Midbrain (tissue), 1 donor: ENCODE measurements at places on chromosomes 1 and 21.
A peak's percentile ranks its signal among the peaks of the same experiment; 100 is the strongest.

DNA sequence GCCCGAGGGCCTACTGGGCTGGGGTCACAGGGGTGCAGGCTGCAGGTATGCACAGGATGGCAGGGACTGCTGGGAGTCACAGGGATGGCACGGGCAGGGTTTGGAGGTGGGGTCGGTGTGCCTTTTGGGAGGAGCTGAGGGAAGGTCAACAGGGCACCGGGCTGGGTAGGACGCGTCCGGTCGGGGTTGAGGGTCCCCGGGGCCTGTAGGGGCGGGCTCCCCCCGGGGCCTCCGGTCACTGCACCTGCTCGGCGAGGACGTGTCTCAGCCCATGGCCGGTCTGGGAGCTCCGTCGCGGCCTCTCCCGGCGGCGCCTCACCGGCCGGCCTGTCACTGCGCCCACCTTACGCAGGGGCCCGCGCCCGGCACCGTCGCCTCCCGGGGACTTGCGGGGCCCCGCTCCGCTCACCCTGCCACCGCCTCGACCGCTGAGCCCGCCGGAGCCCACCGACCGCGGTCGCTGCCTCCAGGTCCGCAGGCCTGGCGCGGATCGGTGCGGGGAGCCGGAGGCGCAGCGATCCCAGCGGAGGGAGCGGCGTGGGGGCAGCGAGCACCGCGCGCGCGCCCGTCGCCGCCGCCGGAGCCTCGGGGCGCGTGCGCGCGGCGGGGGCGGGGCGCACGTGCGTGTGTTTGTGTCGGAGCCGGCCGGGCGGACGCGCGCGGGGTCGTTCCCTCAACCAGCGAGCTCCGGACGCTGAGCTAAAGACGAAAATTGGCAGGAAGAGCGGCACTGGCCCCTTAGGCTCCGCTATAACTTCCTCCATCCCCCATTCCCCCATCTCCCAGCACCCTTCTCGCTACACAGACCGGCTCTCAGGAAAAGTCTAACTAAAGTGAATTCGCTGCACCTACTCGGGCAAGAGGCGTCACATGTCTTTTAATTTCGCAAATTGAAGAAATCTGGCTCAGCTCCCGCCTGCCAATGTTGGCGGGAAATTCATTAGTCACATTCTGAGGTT lies at the start of gene AMIGO1:
AMIGO1 (minus strand) TSS at position 552 of the 959 bp plus-strand sequence. CDS start 815 bp downstream, outside the sequence.
- DNase-seq, result peak; percentile 42

GRCh38 chr1:245155272-245156040 lies 671 bp downstream of the KIF26B start:
- no peak for DNase-seq

- no peak for DNase-seq
Measured at GRCh38 chr1:162599451-162599850, 32.8 kb upstream of the DDR2 start.

GRCh38 chr1:157056269-157056668 lies 10.7 kb upstream of the ARHGEF11 start:
- no peak for DNase-seq

DNA sequence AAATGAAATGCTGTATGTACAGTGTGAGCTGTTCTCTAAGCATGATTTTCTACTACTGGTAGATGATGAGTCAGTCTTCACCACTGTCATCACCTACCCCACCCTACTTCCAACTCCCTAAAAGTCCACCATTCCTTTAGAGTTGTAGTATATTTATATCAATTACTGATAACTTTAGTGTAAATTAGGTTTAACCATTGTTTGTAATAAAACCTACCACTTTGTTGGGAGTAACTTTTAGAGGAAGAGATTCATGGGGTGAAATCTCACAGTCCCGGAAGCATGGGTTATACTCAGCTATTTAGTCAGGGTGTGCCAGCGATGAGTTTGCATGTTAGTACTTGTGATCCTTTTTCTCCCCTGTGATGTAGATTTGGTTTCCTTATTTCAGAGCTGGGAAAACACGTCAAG lies 17.1 kb downstream of the MORC3 start:
- DNase-seq, result no peak

DNA sequence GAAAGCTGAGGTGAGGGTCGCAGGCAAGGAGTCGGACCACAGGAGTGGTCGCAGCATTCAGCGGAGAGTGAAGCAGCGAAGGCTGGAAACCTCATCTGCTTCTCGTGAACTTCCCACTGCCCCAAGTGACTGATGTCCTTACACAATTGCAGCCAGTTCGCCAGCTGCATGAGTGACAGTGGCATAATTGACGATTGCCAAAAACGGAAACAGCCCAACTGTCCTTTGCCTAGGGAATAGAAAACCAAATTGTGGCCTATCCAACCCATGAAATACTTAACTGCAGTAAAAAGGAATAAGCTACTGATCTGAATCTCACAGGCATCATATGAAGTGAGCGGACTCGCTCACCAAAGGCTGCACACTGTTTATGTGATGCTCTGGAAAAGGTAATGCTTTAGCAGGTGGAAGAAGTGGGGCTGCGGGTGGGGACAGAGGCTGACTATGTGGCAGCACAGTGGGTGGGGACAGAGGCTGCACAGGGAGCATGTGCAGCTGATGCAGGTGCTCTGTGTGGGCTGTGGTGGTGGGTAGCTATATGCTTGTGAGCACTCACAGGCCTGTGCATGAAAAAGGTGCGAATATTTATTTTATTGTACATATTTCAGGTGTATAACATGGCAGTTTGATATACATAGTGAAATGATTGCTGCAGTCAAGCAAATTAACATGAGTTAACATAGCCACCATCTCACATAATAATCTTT lies 4.2 kb upstream of the NLRP3 start:
- DNase-seq, result no peak

DNA sequence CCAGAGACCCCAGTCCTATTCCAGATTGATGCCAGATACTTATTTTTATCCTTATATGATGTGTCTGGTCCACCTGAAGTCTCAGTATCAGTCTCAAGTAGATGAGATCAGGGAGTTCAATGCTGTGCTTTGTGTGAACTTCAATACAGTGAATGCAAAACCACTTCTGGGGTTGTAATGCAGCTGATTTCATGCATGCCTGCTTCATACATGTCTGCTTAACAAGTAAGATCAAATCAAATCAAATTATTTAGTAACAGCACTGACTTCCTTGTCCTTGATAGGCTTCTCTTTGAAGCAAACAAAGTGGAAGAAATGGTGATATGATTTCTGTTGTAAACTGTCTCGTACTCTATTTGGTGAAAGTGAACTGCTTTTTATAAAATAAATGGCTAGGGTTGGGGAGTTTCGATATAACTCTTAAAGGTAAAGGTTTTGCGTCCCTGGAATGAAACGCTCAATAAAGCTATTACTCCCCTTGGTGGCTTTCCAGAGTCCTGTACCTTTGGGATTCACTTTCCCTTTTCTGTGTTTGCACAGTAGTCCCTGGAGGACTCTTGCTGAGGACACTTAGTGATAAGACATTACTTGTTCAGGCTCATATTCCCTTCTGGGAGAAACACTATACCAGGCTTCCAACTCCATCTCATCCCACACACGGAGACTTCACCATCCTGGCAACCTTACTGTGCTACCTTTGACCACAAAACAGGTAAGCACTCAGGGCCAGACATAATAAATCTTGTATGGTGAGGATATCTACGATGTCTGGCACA lies 59.3 kb downstream of the FH start:
- no peak for DNase-seq

GRCh38 chr1:158154501-158154900 lies 26.2 kb upstream of the CD1D start:
- DNase-seq, result no peak

GRCh38 chr1:100499194-100499811 lies 38.6 kb upstream of the GPR88 start:
- DNase-seq, result no peak

DNA sequence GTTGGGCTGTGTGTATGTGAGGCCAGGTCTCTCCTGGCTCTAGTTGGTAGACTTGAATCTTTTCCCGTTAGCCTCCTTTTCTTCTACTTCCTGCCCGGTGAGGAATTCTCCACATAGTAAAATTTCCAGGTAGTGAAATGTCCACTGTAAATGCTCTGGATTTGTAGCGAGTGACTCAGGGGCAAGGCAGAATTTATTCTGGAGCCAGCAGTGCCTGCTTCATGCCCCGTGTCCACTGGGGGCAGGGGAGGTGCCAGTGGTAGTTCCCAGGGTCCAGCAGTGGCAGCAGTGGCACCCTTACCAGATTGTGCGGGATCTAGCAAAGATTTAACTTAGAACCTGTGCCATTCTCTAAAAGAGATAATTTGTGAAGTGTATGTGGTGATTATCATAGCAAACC lies 74.5 kb upstream of the USP24 start:
- DNase-seq, result no peak

- DNase-seq, result no peak
Measured at GRCh38 chr1:8536515-8536914, 218.6 kb downstream of the SLC45A1 start.
